CD4-positive, alpha-beta memory T cell (primary cell): ENCODE measurements at places on chromosomes 13 and 19.

DNA sequence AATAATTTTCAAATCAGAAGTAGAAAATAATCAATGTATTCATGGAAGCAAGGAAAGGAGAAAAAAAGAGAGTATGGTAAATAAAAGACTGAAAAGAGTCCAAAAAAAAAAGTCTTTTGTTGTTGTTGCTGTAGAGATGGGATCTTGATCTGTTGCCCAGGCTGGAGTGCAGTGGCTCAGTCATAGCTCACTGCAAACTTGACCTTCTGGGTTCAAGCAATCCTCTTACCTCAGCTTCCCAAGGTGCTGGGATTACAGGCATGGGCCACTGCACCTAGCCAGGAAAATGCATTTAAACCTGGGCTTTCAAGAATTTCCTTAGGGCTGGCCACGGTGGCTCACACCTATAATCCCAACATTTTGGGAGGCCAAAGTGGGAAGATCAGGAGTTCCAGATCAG, 7.0 kb upstream of the MAP3K10 start:
- H3K27me3 ChIP-seq, result no peaks in the 10 kb centered on the region
- H3K4me3 ChIP-seq, result no peak overlapping the region
- H3K36me3 ChIP-seq, result no peaks in the 10 kb centered on the region
- no peaks in the 10 kb centered on the region for H3K4me1 ChIP-seq

DNA sequence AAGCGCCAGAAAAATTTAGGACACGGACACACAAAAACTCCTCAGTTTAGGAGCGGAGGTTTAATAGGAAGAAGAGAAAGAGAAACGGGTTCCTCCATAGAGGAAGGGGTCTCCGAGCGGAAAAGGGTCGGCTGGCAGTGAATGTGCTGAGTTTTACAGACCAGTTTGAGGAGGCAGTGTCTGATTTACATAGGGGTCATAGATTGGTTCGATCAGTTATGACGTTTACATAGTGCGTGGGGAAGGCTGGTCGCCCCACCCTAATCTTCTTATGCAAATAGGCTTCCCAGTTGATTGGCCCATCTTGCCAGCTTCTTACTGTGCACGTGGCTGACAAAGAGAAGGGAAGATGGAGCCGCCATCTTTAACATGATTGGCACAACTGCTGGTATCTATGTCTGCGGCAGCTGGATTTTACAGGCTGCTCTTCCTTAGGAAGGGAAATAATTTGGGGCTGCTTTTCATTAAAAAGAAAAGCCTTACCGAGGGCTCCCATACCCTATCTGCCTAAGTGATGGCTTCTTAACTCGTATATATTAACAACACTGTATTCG, 1.2 kb upstream of the ZNF225 start:
- no peak overlapping the region for H3K4me3 ChIP-seq
- peaks cover 6% of the 10 kb centered on the region for H3K36me3 ChIP-seq
- peaks cover 19% of the 10 kb centered on the region for H3K4me1 ChIP-seq
- no peak for DNase-seq
- H3K27me3 ChIP-seq, result no peaks in the 10 kb centered on the region

- no peak overlapping the region for H3K27ac ChIP-seq
- H3K36me3 ChIP-seq, result no peaks in the 10 kb centered on the region
- no peaks in the 10 kb centered on the region for H3K27me3 ChIP-seq
These were observed 48.7 kb upstream of the ZNF507 start for GRCh38 chr19:32296694-32297093.

GRCh38 chr19:46021531-46022041, 1.3 kb downstream of the PGLYRP1 start:
- no peaks in the 10 kb centered on the region for H3K36me3 ChIP-seq
- DNase-seq, result no peak
- peaks cover 16% of the 10 kb centered on the region for H3K4me1 ChIP-seq
- H3K27me3 ChIP-seq, result peaks cover 4% of the 10 kb centered on the region

GRCh38 chr19:53961523-53962356, 997 bp upstream of the CACNG8 start:
- no peaks in the 10 kb centered on the region for H3K4me1 ChIP-seq
- H3K36me3 ChIP-seq, result no peaks in the 10 kb centered on the region
- H3K27me3 ChIP-seq, result peaks cover 24% of the 10 kb centered on the region
- no peak for DNase-seq
- H3K27ac ChIP-seq, result no peak overlapping the region
